ENCODE measurements at places on chromosomes 4 and X.

- no peak for DNase-seq
These were observed 122.2 kb downstream of the CAMK2D start for GRCh38 chr4:113639326-113639725.

GRCh38 chr4:19636451-19636850, 615.3 kb upstream of the SLIT2 start:
- no peak for DNase-seq

DNA sequence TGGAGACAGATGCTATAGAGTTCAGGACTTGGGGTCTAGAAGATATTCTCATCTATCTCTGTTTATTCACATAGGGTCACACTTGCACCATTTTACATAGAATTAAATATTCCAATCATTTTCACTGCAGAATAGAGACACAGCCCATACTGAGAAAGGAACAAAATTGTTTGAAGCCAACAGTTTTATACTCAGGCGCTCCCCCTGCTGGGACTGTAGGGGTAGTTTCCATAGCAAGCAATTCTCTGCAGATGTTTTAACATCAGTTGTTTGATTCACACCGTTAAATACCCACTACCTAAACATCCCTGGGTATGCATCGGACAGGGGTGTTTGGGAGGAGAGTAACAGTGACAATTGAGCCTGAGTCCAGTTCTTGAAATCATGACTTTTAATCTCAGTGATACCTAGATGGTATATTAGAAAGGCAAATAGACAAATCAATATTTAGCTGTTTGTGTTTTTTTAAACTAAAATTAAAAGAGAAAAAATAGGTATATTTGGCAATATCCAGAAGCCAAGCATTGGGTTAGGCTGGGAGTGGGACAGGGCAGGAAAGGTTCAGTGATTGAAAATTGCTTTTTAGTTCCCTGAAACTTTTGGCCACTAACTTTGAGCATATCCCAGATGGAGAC, 33.8 kb downstream of the LONRF3 start:
- DNase-seq: peak; percentile 12

DNA sequence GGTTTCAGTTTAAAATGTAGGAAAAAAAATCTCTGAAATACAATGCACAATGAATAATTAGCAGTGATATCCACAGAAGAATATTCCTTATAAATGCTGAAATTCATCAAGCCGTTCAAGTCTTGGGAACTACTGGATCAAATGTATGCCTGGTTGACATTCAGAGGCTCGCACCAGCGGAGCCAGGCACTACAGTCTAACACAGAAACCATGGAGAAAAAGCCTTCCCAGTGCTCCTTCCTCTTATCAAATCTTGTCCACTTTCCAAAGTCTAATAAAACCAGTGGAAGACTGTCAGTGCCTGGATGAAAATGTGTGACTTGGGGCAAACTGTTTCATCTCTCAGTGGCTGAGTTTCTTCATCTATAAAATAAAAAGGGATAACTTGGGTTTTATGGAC, 35.9 kb downstream of the CENPU start:
- no peak for DNase-seq

GRCh38 chr4:184498598-184498997, 24.2 kb upstream of the IRF2 start:
- no peak for DNase-seq

Measured in fibroblast of skin of back (primary cell).